ENCODE measurements at places on chromosomes 11 and 22.

GRCh38 chr11:33405834-33406602 lies 148.8 kb downstream of the HIPK3 start:
- no peak for DNase-seq

GRCh38 chr11:107453594-107454286 lies 3.9 kb downstream of the CWF19L2 start:
- DNase-seq = no peak

GRCh38 chr11:101880222-101880621 lies 34.6 kb upstream of the CEP126 start:
- DNase-seq = no peak

- no peak for DNase-seq
Observed at GRCh38 chr22:39457198-39457555, 365 bp downstream of the MGAT3 start.

- no peak for DNase-seq
Observed at GRCh38 chr22:50307890-50308596, 597 bp upstream of the PLXNB2 start.
